HTR-8/SVneo (cell line): ENCODE measurements at places on chromosomes 4 and X.

DNA sequence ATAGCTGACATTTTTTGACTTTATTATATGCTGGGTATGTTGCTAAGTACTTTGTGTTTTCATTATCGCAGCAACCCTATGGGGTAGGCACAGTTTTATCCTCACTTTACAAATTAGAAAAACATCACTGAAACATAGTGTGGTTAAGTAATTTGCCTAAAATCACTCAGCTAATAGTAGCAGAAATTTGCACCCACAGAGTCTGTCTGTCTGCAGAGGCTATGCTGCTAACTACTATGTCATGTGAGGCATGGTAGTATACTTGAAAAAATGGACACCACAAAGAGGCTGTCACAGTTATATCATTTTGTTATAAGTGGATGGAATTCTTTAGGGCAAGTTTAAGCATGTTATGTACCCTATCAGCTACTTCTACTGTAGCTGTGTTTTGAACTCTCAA is 69.0 kb downstream of the STAG2 start:
- no peak for DNase-seq

DNA sequence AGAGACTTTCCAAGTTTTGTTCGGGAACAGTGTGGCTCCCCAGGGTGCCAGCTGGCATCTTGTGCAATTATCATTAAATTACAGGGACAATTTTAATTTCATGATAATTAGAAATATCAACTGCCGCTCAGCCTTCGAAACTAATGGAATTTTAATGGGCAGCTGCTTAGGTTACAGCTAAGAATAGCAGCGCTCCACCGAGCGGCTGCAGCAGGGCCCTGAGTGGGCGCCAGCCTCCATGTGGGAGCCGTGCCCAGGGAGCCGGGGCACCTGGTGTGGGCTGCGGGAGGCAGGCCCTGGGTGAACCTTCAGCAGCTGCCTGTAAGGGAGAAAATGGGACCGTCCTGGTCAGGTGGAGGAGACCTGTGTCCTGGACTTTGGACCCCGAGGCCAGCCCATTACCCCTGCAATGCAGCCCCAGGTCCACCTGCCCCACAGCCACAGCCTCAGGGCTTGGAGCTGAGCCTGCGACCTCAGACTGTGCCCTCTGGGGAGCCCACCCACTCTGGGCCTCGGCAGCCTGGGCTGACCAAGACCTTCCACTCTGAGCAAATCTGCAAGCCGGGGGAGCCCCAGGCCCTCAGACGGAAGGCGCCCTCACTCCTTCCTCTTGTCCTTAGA is 21.1 kb downstream of the MSANTD1 start:
- no peak for DNase-seq

DNA sequence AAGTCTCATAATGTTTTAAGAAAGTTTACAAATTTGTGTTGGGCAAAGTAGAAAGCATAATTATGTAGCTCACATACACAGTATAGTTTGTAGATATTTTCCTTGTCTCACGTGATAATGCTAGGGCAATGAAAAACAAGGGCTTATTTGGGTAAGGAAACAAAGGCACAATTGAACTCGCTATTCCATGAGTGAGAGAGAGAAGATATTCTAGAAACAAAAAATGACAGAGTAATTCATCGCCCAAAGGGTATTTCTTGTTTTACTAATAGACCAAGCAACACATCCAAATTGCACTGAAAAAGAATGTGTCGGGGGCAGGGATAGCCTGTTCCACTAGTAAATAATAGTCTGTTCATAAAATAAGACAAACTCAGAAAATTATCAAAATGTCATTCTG is 3.6 kb upstream of the ASB11 start:
- no peak for DNase-seq

DNA sequence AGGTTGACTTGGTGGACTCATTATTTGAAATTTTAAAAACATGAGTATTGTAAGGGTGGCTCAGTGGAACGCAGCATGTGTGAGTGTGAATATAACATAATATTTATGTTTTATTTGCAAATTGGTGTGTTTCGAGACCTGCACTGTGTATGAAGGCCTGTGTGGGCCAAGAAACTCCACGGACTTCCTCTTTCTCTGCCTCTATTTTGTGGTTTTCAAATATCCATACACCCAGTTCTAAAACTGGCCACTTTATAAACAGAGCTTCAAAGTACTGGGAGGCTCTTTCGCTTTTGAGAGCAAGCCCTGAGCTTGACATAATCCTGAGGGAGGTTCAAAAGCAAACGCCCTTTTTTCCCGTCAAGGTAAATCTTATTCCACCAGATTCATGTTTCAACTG is 187.7 kb downstream of the GPAT3 start:
- no peak for DNase-seq

GRCh38 chrX:7983581-7983980 is 56.4 kb upstream of the PNPLA4 start:
- DNase-seq, result no peak

GRCh38 chrX:85084770-85085393 is 81.2 kb downstream of the APOOL start:
- DNase-seq, result no peak

GRCh38 chr4:171288816-171289432 is 524.3 kb upstream of the GALNTL6 start:
- no peak for DNase-seq

- no peak for DNase-seq
Observed at GRCh38 chr4:6776920-6777635, 5.4 kb upstream of the KIAA0232 start.

DNA sequence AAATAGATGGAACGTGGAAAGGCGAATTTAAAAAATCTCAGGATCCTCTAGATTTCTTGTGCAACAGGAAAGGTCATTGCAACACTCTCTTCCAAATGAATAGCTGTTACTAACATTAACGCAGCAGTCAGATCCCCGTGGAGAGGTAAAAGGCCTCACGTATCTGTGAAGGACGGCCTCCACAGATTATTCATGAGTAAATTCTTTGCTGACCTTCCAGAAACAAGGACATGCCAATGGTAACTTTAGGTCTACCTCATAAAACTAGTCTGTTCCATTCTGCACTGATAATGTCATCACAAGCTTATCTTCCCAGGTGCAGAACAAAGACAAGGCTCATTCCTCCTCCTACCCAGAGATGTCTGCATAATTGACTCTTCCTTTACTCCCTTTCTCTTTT is 16.1 kb upstream of the REPS2 start:
- DNase-seq, result no peak

DNA sequence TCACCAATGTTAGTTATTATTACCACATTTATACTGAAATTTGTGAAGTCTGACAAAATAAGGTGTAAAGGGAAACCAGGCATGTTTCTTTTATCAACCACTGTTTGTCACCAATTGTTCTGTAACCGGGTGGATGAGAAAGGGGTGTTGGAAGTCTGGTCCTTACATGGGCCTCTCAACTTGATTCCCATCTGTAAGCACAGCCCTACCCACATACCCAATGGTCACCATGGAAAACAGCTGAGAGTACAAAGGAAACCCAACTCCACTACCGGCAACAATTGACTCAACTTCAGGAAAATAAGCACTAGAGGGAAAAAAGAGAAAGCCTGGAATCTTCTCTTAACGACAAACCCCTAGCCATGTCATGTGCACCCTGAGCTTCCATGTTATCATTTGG is 70.8 kb upstream of the PTCHD1 start:
- no peak for DNase-seq

DNA sequence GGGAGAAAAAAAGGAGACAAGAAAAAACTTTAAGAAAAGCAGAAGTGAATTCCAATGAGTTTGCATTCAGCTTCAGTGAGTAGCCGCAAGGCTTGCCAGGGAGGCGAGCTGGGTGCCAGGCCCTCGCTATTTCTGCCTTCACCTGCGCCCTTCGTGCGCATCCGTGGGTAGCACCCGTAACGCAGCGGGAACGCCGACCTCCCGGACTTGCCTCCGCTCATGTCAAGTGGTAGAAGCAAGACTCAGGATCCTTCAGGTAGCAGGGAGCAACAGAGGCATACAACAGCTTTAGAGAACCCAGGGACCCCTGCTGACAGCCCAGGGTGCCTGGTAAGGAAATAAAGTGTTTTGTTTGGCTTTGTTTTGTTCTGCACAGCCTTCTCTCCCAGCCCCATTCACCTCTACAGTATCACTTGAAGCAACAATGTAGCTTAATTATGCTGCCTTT is 140.0 kb upstream of the BCOR start:
- no peak for DNase-seq

GRCh38 chr4:10013722-10014121 is 7.6 kb downstream of the SLC2A9 start:
- no peak for DNase-seq

DNA sequence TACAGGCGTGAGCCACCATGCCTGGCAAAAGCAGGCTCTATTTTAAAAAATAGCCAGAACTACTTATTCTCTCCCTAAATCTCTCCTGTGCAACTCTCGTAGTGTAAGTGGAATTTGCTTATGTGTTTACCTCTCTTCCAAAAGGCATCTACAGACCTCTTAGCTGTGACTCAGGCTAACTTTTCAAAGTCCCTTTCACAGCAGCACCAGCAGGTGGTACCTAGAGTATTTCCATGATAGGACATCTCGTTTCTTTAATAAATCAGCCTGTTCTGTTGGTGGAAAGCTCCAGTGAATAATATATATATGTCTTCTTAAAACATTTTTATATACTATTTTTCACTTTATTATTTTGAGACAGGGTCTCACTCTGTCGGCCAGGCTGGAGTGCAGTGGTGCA is 89.0 kb downstream of the NSUN7 start:
- DNase-seq, result no peak

DNA sequence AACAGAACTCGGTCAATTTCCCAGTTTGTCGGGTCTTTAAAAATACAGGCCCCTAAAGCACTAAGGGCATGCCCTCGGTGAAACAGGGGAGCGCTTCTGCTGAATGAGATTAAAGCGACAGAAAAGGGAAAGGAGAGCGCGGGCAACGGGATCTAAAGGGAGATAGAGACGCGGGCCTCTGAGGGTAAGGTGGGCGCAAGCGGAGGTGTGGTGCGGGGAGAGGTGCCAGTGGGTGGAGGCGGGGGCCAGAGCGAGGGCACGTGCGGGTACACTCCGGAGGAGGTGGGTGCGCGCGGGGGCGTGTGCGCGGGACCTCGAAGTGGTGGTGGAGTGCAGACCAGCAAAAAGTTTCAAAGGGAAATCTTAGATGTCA is 787 bp upstream of the TET2 start:
- no peak for DNase-seq

DNA sequence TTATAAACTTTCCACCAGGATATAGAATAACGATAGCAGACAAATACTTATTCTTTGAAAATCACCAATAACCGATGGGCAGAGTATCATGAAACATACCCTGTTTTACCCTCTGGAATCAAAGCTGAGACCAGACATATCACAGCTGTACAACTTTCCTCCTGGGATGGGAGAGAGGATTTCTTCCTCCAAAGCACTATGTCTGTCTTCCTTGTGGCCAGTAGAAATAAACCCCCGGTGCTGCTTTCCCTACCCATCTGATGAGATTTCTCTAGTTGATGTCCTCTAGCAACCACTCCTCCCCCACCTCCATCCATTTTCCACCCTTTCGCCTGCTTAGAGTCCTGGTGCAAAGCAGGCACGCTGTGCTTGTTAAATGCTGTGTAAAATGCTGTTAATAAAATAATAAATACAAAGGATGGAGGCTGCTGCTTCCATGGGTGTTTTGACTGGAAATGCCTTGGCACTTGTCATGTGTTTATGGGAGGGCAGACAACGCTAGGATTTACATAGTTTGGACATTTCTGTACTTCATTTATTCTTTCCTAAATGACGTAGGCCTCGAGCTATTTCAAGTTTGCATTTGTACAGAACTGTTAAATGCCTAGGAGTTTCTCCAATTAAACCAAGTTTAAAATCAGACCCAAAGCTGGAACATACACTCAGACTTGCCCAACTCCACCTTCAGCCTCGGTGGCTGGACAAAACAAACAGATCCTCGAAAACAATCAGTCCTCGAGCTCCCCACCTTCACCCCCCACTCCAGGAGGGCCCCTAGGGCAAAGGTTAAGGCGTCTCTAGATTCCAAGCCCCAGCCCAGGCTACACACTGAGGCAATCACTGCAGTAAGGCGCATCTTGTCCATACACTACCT is 10.1 kb downstream of the BCOR start:
- no peak for DNase-seq

GRCh38 chr4:111963158-111963700 is 182.0 kb upstream of the FAM241A start:
- DNase-seq, result no peak

- no peak for DNase-seq
Observed at GRCh38 chr4:39446483-39446841, 12.3 kb downstream of the RPL9 start.

DNA sequence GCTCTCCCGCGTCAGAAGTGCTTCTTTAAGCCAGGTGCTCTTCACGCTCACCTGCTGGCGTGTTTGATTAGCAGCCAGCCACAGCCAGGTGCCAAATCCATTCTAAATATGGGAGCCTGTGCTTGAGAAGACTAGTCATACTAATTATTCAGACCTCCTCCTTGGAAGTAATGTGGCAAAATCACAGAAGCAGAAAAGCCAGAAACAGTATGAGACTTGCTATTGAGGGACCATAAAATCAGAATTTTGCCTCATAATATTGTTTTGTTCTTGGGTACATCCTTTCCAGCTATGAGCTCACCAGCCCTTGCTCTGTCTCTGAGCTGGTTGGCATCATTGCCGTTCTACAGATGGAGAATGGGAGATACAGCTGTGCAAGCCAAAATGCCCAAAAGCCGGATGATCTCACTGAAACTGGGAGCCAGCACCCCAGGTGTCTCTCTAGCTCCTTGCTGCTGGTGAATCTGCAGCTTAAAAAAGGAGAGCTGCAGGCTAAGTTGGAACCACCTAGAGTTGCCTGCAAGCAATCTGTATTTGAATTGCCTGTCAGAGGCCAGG is 205.4 kb downstream of the SHROOM3 start:
- DNase-seq, result no peak

DNA sequence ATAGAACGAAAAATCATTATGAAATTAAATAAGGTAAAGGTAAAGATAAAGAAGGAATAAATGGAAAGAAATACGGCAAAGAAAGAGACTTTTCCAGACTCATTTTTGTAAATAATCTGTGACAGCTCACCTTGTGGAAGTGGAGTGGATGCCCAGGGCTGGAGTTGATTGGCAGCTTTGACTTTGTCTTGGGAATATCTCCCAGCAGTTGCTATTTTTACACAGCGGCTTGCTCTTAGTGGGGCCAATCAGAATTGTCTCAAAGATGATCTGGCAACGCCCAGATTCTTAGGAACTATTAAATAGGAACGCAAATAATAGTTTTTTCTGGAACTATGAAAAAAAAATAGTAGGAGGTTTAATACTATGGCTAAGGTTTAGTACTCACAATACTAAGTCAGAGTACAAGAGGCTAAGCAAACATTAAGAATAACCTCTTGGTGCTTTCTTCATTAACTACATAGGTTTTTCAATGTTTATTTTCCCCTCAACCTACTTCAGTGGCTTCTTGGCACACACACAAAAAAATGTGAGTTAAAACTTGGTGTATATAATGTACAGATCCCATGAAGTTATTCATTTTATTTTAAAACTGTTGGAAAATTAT is 132.7 kb downstream of the TRAM1L1 start:
- no peak for DNase-seq

- no peak for DNase-seq
Observed at GRCh38 chrX:26848511-26848910, 614.6 kb downstream of the PPP4R3C start.

DNA sequence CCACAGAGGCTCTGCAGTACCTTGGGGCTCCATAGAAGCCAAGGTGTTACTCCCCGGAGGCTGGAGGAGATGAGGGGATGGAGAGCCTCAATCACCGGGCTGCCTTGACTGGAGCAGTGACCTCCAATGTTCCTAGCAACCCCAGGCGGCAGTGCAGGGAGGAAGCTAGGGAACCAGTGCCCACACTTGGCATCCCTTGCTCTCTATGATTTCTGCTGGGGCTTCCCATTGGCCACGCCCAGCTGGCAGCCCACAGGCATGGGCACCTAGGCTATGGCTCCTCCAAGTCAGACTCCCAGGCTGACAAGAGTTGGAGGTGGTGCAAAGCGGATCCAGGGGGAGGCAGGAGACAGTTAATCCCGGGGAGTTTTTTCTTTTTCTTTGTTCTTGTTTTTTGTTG is 229.7 kb downstream of the EVC2 start:
- DNase-seq, result no peak
